Kidney glomerular epithelial cell (primary cell): ENCODE measurements at places on chromosomes 16 and 17.

- DNase-seq = no peak
These were observed 139.8 kb downstream of the KATNIP start for GRCh38 chr16:27689711-27690110.

GRCh38 chr17:76446449-76447231 is 6.3 kb downstream of the UBE2O start:
- DNase-seq = peak; percentile 89

GRCh38 chr16:69465083-69465721 is 40.8 kb downstream of the CYB5B start:
- DNase-seq = no peak

DNA sequence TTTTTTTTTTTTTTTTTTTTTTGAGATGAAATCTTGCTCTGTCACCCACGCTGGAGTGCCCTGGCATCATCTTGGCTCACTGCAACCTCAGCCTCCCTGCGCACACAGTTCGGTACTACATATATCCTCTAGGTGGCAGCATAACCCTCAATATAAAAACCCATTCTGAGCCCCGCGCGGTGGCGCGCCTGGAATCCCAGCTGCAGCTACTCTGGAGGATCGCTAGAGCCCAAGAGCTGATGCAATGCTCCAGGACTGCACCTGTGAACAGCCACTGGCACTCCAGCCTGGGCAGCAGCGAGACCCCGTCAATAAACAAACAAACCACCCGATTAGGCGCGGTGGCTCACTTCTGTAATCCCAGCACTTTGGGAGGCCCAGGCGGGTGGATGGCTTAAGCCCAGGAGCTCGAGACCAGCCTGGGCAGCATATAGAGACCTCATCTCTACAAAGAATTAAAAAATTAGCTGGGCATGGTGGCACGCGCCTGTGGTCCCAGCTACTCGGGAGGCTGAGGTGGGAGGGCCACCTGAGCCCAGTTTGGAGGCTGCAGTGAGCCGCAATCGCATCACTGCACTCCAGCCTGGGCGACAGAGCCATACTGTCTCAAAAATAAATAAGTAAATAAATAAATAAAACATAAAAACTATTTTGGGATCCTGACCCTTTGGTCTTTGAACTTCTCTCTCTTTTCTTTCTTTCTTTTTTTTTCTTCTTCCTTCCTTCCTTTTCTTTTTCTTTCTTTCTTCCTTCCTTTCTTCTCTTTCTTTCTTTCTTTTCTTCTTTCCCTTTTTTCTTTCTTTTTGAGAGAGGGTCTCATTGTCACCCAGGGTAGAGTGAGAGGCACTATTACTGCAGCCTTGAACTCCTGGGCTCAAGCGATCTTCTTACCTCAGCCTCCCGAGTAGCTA is 15.4 kb upstream of the AKAP10 start:
- DNase-seq = peak; percentile 92

DNA sequence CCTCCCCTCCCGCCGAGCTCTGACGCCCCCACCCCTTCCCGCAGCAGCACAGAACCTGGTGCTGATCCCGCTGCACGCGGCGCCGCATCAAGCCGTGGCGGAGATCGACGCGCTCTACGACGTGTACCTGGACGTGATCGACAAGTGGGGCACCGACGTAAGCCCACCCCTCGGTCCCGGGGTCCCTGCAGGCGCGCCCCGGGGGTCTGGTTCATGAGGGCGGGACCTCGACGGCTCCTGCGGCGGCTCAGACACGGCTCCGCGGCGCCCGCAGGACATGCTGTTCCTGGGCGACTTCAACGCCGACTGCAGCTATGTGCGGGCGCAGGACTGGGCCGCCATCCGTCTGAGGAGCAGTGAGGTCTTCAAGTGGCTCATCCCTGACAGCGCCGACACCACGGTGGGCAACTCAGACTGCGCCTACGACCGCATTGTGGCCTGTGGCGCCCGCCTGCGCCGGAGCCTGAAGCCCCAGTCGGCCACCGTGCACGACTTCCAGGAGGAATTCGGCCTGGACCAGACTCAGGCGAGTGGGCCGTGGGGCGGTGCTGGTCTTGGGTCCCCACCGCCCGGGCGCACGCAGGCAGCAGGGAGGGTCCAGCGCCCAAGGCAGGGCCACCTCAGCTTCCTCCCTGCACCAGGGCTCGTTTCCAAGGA is 1.4 kb downstream of the DNASE1L2 start:
- DNase-seq = no peak

DNA sequence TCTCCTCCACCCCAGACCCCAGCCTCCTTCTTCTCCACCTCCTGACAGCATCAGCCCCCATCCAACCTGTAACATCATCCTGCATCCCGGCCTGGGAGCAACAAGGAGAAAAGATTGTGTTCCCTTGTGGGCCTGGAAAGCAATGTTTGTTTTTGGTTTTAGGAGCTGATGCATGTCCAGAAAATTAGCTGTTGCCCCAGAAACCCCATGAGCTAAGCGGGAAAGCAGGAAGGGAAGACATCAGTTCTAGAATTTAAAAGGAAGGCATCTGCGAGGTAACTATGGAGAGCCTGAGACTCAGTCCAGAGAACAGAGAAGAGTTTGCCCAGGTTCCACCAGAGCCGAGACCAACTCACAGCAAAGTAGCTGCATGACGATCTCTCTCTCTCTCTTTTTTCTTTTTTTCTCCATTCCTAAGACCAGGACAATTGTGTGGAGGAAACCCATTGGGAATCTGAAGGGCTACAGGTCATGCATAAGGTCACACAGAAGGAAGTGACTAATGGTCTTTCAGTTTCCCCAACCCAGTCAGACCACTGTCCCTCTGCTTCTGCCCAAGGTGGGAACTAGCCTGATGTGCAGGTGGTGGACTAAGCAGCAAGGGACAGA is 124.4 kb downstream of the SLC39A11 start:
- DNase-seq = no peak

- no peak for DNase-seq
These were observed 21.1 kb downstream of the PRMT7 start for GRCh38 chr16:68331879-68332410.

DNA sequence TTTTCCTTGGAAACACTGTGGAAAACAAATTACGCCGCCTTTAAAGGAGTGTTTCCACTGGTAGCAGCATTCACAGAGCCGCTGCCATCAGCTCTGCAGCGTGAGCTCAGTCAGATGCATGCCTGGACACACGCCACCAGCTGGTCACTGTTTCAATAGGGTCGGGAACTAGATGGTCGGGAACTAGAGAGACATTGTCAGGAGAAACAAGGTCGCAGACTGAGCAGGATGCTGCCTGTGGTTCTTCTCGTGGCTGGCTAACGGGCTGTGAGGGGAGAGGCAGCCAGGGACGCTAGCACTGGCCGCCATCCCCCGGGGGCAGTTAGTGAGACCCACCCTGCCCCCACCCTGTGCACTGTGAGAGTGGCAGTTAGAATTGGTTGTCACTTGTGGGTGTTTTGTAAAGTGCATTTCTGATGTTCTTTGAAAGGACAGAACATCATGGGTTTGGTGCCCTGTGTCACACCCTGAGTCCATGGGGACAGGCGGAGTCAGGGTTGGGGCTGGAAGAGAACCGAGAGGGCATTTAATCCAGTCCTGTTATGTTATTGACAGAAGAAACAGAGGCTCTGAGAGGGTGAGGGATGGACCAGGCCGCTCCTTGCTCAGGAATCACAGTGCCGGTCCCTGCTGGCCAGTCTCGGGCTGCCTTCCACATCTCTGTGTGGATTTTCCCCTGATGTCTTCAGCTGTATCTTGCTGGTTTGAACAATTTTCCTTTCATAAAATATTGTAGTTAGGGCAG is 86.3 kb downstream of the SPECC1 start:
- DNase-seq = no peak

GRCh38 chr17:75011401-75012095 is 922 bp upstream of the MRPL58 start:
- DNase-seq = no peak

DNA sequence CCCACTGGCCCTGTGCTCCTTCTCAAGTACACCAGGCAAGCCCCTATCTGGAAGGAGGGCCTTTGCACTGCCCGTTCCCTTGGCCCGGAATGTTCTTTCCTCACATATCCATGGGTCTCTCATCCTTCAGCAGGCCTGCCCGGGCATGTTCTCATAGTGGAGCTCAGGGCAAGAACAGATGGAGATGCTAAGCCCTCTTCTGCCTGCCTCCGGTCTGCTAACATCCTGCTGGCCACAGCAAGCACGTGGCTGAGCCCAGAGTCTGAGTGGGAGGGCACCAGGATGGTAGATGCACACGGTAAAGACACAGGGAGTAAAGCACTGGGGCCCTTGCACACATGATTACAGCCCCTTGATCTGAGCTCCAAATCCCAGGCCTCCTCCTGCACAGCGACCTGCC is 19.8 kb upstream of the ANKRD40CL start:
- DNase-seq = no peak

- no peak for DNase-seq
These were observed 10.7 kb downstream of the EPOP start for GRCh38 chr17:38663964-38664644.

GRCh38 chr16:86072328-86073102 is 173.6 kb downstream of the IRF8 start:
- peak; percentile 55 for DNase-seq

DNA sequence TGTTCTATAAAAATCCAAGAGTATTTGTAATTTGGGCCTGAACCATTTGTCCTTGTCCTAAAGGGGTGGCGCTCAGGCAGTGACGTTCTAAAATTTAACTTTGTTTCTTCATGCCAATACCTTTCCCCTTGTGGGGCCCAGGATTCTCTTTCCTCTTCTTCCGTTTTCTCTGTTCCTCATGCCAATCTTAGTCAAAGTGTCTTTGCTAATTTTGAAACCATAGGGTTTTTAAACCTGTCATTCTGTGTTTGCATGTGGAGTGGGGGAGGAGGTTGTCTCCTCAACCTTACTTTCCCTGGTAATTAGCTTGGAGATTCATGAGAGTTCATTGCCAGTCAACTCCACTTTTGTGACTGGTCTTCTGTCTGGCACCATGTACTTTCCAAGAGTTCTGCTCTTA is 337.1 kb downstream of the MAF start:
- DNase-seq = no peak

GRCh38 chr17:19672009-19672750 is 23.6 kb downstream of the ALDH3A2 start:
- no peak for DNase-seq

DNA sequence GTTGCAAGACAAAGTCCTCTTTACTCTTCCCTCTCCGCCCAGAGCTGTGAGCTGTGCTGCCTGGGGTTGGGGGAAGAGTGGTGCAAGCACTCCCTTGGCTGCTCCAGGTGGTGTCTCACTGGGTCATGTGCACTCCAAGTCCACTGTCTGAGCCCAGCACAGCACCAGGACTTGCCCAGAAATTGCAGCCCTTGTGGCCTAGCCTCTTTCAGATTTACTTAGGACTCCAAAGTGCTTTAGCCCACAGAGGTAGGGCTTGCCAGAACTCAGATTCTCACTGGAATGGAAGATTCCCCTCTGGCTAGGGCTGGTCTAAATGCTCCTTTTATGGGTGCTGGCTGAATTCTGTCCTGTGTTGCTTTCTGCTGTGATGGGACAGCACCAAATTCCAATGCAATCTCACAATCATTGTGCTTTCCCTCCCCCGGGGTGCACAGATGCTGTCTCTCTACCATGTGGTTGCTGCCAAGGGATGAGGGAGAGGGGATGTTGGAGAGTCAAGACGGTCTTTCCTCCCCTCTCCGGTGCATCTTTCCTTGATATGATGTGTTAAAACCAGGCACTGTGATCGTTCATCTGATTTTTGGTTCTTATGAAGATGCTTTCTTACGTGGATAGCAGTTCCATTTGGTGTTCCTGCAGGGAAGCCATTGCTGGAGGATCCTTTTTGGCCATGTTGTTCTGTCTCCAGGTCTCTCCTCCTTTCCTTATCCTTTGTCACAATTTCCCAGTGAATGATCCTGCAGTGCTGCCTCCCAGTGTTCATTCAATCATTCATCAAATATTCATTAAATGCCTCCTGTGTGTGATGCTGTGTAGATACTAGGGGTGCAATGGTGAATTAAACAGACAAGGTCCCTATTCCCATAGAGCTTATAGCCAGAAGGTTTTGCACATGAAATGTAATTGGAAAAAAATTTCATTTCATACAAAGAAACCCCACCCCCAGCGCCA is 216.3 kb downstream of the SPECC1 start:
- DNase-seq = no peak

DNA sequence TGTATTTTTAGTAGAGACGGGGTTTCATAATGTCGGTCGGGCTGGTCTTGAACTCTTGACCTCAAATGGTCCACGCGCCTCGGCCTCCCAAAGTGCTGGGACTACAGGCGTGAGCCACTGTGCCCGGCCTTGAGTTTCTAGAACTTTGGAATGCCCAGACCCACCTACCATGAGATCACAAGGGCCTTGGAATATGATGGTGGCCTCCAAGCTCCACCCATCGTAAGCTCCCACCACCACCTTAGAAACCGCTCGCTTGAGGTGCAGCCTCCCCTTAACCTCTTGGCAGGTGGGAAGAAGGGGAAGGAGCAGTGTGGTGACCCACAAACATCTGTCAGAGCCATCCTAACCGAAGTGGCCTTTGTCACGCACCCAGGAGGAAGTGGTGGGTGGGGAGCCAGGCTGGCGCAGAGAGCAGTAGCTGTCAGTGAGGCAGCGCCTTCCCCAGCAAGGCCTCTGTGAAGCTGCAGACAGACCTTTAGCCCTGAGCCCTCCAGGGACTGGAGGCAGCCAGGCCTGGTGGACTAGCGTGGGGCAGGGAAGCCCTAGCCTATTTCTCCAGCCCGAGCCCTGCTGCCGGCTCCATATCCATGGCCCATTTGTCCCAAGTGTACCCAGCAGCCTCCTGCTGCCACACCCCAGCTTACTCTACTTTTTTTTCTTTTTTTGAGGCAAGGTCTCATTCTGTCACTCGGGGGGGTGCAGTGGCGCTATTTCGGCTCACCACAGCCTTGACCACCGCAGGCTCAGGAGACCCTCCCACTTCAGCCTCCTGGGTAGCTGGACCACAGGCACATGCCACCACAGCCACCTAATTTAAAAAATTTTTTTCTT is 13.1 kb upstream of the SEPHS2 start:
- no peak for DNase-seq

GRCh38 chr17:64707050-64707591 is 45.0 kb upstream of the SMURF2 start:
- DNase-seq = peak; percentile 93

DNA sequence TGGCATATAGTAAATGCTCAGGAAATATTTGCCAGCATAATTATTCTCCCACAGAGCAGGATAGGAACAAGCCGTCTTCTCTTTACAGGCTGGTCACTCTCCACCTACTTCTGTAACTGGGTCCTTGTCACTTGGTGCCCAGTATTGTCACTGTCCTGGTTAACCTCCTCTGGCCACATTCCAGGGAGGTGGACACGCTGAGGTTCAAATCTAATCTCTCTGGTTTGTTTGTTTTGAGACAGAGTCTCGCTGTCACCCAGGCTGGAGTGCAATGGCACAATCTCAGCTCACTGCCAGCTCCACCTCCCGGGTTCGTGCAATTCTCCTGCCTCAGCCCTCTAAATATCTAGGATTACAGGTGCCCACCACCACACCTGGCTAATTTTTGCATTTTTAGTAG is 15.6 kb downstream of the SBK1 start:
- DNase-seq = no peak

GRCh38 chr17:75927286-75927922 is 13.4 kb downstream of the FBF1 start:
- no peak for DNase-seq

GRCh38 chr16:70594569-70594968 is 51.8 kb upstream of the IL34 start:
- no peak for DNase-seq

GRCh38 chr16:54200161-54200534 is 86.4 kb downstream of the IRX3 start:
- no peak for DNase-seq

- no peak for DNase-seq
These were observed 66.7 kb downstream of the FTO start for GRCh38 chr16:53770641-53771040.

- no peak for DNase-seq
These were observed 327.9 kb downstream of the HS3ST4 start for GRCh38 chr16:26019381-26020242.

GRCh38 chr16:70254965-70255286 is 3.2 kb upstream of the EXOSC6 start:
- no peak for DNase-seq
